ENCODE measurements at places on chromosomes 3 and 15.

DNA sequence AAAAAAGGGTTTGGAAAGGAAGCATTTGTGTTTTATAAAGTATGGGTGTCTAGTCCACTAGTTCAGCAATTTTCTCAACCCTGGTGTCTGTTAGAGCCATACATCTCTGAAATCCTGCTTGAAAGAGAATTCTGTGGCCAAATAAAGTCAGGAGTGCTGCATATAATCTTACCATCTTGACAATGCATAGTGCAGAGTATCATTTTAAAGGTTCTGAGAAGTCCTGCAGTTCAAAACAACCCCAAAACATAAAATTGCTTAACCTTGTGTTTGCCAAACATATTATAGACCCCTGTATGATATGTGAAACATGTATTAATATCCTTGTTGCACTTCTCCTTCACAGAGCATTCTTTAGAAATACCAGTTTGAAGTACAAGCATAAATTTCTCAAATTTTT, 191.3 kb downstream of the THSD4 start:
- no peak for DNase-seq

DNA sequence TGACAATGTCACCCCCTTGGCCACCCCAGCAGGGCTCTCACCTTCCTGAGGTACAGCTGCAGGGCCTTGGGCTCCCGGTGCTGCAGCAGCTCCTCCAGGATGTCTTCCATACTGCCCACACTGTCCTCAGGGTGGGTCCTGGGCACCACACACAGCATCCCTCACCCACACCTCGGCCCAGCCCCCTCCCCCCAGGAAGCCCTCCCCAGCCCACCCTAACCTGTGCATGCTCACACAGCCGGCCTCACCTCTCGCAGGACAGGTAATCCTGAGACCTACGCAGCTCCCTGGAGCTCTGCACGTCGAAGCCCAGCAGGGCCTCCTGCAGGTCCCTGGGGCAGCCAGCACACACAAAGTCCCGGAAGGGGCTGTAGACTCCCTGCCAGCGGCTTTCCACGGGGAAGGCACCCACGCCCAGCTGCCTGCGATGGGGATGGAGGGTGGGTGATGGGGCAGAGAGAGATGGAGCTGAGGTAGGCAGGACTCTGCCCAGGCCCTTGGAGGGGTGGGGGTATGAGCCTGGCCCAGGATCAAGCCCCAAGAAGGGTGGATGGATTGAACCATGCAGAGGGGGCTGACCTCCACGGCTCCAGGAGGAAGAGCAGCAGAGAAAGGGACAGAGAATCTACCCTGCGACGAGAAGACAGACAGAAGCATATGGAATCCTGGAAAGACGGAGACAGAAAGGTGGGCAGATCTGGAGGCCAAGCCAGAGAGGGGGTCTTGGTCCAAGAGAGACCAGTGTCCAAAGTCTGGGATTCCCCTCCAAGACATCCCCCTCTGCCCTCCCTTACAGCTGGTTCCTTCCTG, 16.7 kb downstream of the ALS2CL start:
- no peak for DNase-seq

GRCh38 chr3:70550723-70551319, 238.4 kb upstream of the MDFIC2 start:
- DNase-seq, result peak; percentile 79

DNA sequence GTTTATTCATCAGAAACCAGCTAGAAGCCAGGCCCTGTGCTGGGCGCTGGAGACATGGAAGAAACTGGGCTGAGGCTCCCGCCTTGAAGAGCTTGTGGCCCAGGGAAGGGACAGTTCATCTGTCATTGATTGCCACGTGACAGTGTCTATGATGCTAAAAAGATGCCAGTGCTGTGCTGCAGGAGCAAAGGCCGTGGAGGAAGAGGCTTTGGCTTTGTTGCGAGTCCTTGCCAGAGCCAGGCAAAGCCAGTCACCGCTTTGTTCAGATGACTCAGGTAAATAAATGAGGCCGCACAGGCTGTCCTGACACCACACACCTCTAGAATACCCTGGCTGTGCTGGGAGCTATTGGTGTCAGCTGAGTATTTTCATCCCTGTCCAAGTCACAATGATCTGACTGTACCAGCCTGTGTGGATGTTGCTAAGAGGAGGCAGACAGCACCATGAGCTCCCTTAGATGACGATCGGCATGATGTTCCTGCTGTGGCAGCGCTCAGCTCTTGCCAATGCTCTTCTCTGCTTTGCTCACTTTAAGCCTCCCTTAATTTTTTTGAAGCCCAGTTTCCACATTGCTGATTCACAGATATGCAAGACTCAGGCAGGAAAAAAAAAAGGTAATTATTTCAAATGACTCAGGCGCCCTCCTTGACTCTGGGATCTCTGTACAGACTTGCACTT, 77.5 kb downstream of the CCNL1 start:
- DNase-seq, result no peak

GRCh38 chr15:48682942-48683651, 37.6 kb upstream of the FBN1 start:
- DNase-seq, result no peak

DNA sequence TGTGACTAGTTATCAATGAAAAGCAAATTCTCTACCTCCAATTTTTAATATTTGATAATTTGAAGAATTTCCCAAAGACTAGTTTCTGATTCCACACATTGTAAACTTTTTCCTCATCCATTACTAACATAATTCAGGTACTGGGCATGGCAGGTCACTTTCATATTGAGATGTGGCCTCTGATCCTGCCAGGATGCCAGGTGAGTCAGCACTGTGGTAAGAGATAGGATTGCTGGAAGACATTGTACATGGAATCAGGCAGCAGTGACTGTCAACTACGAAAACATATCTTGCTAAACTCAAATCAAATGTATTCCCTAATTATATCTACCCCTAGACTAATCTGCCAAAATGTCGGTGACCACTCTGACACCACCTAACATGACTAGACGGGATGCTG, 33.2 kb upstream of the POU1F1 start:
- DNase-seq, result no peak

- DNase-seq, result no peak
Observed at GRCh38 chr3:188431553-188431952, 277.6 kb downstream of the LPP start.
